ENCODE measurements at places on chromosomes 11 and 22. TPM values are rescaled to one million over a fixed set of nuclear protein-coding genes. Genes with fewer than 3 reads are reported as not detected.

The CHRDL2 gene
- not detected for total RNA-seq

The MYBPC3 gene
- total RNA-seq, result 1.1 TPM

The LYVE1 gene
- 137 TPM for total RNA-seq

The CPT1B gene
- total RNA-seq, result 51.6 TPM

The SHISAL1 gene
- 0.38 TPM for total RNA-seq

The ASCL2 gene
- 2.6 TPM for total RNA-seq

The OSM gene
- not detected for total RNA-seq

The LAYN gene
- 22.9 TPM for total RNA-seq

The ALDH3B1 gene
- total RNA-seq, result 18.9 TPM

The C11orf86 gene
- total RNA-seq, result 51.5 TPM

The DAGLA gene
- 11.9 TPM for total RNA-seq

The OR8G5 gene
- total RNA-seq, result not detected

The TRIM6 gene
- 0.43 TPM for total RNA-seq

The GPR83 gene
- total RNA-seq, result 0.51 TPM

The FAM83F gene
- total RNA-seq, result 15.8 TPM

The CST6 gene
- not detected for total RNA-seq

The KCNK7 gene
- total RNA-seq, result 1.7 TPM

The CASTOR1 gene
- 7.6 TPM for total RNA-seq

The C1QTNF5 gene
- total RNA-seq, result 5.1 TPM

The C11orf52 gene
- total RNA-seq, result 3.2 TPM

The CCDC87 gene
- 0.32 TPM for total RNA-seq

The CD6 gene
- total RNA-seq, result 2.8 TPM

The GRK2 gene
- total RNA-seq, result 86.8 TPM

The SPATA19 gene
- not detected for total RNA-seq

The VPREB1 gene
- total RNA-seq, result not detected

The CDC42EP1 gene
- total RNA-seq, result 31.5 TPM

The TCN1 gene
- total RNA-seq, result not detected

The MIF gene
- total RNA-seq, result 142 TPM

The OR51B2 gene
- not detected for total RNA-seq

The ANO9 gene
- 131 TPM for total RNA-seq

The ISX gene
- 50.3 TPM for total RNA-seq

The FOSL1 gene
- 1.6 TPM for total RNA-seq
